Activated naive CD8-positive, alpha-beta T cell treated with anti-CD3 and anti-CD28 coated beads, Interleukin-2, amount 10 ng/mL, durations not matched to agents 7 days and 5 days (primary cell): ENCODE measurements at places on chromosomes 16 and 17. TPM values are rescaled to one million over a fixed set of nuclear protein-coding genes. Genes with fewer than 3 reads are reported as not detected.

The PROCA1 gene
- 12.1 TPM for total RNA-seq

GRCh38 chr16:4839942-4840341 lies 7.1 kb downstream of the GLYR1 start:
- DNase-seq: no peak

The AKAP10 gene
- total RNA-seq: 48.7 TPM

DNA sequence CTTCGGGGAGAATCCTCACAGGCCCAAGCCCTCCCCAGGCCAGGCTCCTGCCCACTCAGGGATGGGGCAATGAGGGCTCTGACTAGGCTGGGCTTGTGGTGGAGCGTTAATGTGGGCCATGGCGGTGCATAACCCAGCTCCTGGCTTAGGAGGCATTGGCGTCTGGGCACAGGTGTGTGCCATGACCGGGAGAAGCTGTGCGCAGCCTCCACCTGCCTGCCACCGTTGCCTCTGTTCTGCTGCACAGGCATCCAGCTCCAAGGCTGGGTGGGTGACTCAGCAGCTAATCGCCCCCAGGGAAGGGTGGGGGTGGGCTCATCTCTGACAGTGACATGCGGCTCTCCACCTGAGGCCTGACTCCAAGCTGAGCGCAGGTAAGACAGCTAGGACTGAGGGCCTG lies 3.5 kb upstream of the ARHGAP27 start:
- DNase-seq: no peak

DNA sequence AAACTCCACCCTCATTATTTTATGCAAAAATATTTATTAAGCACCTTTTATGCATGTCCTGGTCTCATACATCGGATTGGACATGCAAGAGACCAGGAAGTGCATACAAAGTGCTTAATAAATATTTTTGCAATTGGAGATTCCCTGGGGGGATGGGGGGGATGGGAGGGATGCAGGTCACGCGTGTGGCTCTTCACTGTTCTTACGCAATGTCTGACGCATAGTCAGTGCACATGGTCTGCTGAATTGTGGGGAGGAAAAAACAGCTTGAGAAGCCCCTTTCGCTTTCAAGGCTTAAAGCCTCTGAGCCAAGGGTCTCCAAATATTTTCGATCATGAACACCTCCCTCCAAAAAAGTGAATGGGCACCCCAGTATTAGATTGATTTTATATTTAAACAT lies 96.7 kb upstream of the XYLT1 start:
- no peak for DNase-seq

- DNase-seq: no peak
Measured at GRCh38 chr16:1992704-1993317, 3.0 kb downstream of the SYNGR3 start.

DNA sequence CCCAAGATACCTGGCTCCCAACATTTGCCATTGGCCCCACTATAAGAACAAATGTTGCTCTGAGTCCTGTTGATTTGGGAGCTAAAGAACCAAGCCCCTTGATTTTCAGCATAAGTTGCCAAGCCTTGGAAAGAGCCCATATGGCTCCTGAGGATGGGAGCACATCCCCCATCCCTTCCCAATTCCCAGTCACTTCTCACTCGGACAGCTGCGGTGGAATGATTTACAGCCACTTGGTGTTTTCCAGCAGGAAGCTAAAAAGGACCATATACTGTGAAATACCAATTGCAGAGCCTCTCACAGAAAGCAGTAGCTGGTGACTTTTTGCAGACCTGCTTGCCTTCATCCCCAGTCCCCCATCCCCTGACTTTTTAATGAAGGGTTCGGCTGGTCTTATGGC lies 524.6 kb downstream of the GRIN2A start:
- no peak for DNase-seq

The TMC5 gene
- not detected for total RNA-seq

GRCh38 chr17:67417507-67417906 lies 40.4 kb downstream of the PITPNC1 start:
- no peak for DNase-seq

DNA sequence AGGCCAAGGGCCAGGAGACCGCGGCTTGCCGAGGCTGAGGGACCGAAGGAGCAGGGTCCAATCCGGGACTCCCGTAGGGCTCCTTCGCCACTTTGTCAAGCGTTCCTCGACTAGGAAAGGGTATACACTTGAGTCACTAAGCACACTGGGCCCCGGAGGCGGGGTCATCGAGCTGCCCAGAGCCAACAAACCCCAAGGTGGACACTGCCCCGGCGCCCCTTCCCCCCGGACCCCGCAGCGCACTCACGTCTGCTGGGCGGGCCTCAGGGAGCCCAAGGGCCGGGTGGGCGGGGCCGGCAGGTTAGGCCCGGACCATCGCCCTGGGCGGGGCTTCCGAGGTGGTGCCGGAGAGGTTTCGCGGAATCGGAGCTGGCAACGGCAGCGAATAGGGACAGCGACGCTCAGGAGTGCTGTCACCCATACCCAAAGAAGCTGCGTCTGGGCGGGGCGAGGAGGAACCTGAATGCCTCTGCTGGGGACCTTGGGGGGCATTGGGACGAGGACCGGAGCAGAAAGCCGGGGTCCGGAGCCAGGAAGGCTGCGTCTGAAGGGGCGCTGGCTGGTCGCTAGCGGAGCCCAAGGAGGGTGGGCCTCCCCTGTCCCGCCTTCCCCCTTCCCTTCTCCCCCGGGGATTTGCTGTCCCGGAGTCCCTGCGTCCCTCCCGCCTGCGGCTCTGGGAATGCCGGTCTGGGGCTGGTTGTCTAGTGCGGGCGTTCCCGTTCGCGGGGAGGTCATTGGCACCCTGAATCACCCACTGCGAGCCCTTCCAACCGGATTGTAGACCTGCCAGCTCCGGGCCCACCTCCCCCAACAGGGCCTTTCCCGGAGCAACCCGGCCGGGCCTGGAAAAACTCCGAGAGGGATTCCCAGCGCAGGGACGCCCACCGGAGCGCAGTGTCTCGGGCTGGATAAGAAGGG lies 118.2 kb upstream of the SMURF2 start:
- peak; percentile 85 for DNase-seq

The CHST6 gene
- not detected for total RNA-seq

DNA sequence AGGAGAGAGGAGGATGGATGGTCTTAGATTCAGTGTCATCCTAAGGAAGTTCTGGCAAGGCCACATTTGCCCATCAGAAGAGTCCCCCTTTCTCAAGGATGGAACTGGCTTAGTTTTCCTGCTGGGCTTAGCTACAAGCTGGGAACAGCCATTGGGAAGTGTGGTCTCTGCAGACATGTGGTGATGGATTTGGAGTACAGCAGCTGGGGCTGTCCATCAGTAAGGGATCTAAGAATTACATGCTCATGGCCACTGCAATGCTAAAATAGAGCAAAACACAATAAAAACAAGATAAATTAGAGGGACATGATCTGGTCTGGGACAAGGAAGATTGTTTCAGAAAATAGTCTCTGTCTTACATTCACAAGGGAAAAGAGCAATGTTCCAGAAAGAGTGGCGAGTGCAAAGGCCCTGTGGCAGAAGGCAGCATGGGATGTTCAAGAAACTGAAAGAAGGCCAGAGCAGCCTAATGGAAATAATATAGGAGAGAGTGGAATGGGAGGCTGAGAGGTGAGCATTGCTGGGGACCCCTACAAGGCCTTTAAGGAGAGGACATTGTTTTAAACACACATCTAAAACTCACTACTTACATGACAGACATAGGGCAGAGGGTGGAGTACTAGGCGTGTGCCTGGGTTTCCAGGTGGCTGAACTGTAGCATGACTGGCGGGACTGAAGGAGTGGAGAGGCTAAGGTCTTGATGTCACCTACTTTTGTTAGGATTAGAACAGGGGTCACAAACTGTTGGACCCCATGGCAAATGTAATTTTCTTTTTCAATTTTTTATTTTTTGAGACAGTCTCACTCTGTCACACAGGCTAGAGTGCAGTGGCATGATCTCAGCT lies 17.0 kb upstream of the TOX3 start:
- no peak for DNase-seq

DNA sequence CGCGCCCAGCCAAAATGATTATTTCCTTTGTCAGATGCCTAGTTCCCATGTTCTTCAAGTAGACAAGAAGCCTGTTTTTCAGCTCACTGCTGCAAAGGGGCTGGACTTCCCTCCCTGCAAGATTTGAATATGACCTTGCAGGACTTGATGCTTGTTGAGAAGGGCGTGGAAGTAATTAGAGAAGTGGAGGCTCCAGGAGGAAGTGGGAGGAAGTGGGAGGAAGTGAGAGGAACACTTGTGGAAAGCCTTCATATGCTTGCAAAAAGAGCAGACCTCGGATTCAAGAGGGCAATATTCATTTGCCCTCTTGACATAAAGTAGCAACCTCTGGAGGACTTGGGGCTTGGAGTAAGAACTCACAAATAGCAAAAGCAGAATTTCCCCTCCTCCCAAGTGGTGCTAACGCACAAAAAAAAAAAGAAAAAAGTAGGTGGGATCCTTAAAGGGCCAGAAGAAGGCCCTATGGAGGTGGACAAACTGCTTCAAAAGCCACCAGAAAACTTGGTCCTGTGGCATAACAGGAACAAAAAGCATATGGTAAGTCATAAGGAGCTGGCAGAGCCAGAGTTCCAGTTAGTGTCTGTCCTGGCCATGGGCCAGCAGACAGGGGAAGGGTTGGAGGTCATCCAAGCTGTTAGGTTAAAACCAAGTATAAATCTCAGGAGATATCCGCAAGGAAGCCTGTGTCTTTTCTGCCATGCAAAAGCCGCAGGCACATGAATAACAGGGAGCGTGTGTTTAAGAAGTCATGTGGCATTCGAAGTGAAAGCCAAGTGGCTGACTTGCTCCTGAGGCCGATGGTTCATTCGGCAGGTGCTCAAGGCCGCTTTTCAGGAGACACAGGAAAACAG lies 20.6 kb upstream of the PRKAR1A start:
- DNase-seq: no peak

- no peak for DNase-seq
Measured at GRCh38 chr16:52578007-52578828, 31.3 kb upstream of the TOX3 start.

- no peak for DNase-seq
Measured at GRCh38 chr16:76529120-76529519, 251.9 kb downstream of the CNTNAP4 start.

DNA sequence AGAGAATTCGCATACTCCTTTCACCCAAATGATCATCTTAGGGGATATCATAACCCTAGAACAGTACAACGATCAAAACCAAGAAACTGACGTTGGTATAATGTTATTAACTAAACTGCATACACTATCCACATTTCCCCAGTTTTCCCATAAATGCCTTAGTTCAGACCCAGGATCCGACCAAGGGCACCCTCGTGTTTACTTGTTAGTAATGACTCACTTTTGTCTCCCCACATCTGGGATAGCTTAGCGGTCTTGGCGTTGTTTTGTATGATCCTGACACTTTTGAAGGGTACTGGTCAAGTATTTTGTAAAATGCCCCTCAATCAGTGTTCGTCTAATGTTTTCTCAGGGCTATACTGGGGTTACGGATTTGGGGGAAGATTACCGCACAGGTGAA lies 8.0 kb downstream of the HS3ST3A1 start:
- no peak for DNase-seq

- DNase-seq: no peak
Measured at GRCh38 chr17:29583324-29584248, 5.9 kb downstream of the GIT1 start.

The SLC43A2 gene
- 2.5 TPM for total RNA-seq

The TBC1D3C gene
- 5.2 TPM for total RNA-seq

GRCh38 chr16:67551972-67552371 lies 10.4 kb upstream of the CTCF start:
- no peak for DNase-seq

The VWA3A gene
- total RNA-seq: 0.51 TPM

- no peak for DNase-seq
Measured at GRCh38 chr17:627051-627450, 87.6 kb downstream of the VPS53 start.

GRCh38 chr16:79597277-79598062 lies 3.1 kb downstream of the MAF start:
- DNase-seq: no peak
